Iris pigment epithelial cell (primary cell): ENCODE measurements at places on chromosomes 5 and 9.

DNA sequence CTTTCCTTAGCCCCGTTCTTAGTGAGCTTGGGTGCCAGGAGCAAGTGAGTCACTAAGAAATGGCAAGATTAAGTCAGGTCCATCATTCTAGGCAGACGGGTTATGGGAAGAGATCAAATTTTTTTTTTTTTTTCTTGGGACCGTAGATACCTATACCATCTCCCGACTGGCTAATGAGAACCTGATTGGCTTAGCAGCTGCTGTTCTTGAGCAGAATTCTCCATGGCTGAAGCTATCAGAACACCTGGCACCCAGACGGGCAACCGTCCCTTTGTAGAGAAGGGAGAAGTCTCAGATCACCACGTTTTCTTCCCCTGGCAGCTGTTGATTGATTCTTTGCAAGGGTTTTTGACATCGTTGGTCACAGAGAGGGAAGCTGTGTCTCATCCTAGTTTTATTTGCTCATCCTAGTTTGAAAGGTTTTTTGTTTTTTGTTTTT lies 78.6 kb downstream of the AOPEP start:
- DNase-seq = no peak

- DNase-seq = no peak
Measured at GRCh38 chr5:10031817-10032216, 217.9 kb downstream of the ATPSCKMT start.

DNA sequence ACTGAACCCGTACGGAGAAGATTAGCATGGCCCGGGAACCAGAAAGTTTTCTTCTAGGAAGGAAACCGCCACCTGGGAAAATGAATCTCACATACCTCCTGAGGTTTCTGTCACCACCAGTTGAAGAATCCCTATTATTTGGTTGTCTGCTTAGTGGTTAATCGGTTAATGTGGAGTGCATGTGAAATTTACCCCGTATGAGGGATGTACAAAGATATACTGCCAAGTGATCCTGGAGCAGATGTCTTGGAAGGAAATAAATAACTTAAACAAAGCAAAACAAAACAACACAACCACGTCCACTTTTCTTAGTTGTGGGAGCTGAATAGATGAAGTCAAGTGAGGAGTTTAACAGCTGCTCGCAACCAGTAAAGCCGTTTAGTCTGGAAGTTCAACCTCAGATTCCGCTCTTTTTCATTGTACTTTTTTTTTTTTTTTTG lies 3.8 kb downstream of the DMRT2 start:
- no peak for DNase-seq

DNA sequence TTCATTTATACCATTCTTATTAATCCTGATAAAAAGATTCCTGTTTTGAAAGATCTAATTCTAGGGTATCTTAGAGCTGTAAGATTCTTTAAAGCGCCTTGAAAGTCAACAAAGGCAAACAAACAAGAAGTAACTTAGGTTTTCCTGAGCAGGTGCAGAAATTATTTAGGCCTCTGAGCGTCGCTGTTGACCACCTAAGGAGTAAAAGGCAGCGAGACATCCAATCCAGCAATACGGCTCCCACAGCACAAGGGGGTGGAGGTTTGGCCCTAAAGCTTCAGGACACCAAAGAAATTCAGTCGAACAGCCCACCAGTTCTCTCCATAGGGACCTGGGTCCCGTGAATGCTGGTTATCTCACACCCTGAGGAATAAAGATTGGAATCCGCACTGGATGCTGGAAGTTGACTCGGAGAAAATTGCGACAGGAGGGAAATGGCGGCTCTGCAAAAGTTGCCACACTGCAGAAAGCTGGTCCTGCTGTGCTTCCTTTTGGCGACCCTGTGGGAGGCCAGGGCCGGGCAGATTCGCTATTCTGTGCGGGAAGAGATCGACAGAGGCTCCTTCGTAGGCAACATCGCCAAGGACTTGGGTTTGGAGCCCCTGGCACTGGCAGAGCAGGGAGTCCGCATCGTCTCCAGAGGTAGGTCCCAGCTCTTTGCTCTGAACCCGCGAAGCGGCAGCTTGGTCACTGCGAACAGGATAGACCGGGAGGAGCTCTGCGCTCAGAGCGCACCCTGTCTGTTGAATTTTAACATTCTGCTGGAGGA lies at the start of gene PCDHGA2:
TSS of gene PCDHGA2 (plus strand) at position 223 of the 769 bp plus-strand sequence.
- DNase-seq = peak; percentile 61

DNA sequence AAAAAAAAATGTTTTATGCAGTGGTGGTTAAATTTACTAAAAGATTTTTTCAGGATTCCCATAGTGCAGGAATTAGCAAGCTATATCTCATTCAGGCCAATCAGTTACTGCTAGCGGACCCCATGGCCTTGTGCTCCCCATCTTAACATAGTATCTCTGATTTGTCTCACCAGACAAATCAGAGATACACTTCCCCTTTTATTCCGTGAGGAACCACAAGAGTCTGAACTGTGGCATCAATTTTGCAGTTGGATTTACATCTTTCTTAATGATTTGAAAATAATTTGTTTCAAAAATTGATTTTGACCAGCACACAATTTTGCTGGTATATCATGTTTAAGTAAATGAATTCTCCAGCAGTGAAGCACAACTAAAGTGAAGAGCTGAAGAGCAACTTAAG lies 17.9 kb downstream of the ITGA1 start:
- no peak for DNase-seq

DNA sequence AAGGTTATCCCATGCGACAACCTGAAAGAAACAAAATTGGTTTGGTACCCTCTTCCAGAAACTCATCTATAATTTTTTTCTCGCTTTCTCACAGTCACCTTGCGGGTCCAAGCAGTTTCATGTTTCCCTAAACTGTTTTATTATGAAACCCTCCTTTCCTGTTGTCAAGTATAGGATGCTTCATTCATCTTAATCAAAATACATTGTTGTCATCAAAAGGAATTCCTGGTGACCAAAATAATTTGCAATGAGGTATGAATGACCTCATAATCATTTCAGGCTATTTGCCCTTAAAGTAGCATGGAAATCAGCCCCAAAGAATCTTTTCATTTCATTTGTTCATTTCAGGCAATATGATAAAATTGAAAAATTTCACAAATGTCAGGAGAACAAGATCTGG lies 503.0 kb downstream of the SPATA31D1 start:
- DNase-seq = no peak

GRCh38 chr5:158903006-158903405 lies 196.7 kb downstream of the EBF1 start:
- no peak for DNase-seq

GRCh38 chr5:85052826-85053225 lies 668.1 kb upstream of the EDIL3 start:
- no peak for DNase-seq

DNA sequence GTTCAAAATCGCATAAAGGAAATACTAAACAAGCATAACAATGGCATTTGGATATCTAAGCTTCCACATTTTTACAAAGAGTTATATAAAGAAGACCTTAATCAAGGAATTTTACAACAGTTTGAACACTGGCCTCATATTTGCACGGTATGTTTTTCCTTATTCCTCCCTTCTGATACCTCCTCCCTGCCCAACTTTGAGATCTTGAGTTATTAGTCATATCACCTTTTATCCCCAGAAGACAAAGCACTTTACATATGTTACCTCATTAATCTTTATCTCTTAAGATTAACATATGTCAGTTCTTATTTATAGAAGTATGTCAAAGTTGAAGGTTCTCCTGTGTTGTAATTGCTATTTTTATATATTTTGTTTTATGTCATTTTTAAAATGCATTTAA lies 29.8 kb downstream of the TDRD7 start:
- peak; percentile 11 for DNase-seq

- no peak for DNase-seq
Measured at GRCh38 chr5:56585999-56586691, 229.2 kb upstream of the MAP3K1 start.

DNA sequence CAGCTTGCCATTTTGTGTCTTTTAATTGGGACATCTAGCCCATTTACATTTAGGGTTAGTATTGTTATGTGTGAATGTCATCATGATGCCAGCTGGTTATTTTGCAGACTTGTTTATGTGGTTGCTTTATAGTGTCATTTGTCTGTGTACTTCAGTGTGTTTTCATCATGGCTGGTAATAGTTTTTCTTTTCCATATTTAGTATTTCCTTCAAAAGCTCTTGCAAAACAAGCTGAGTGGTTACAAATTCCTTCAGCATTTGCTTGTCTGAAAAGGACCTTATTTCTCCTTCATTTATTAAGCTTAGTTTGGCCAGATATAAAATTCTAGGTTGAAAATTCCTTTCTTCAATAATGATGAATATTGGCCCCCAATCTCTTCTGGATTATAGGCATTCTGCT lies 28.5 kb upstream of the TNFSF15 start:
- DNase-seq = no peak

DNA sequence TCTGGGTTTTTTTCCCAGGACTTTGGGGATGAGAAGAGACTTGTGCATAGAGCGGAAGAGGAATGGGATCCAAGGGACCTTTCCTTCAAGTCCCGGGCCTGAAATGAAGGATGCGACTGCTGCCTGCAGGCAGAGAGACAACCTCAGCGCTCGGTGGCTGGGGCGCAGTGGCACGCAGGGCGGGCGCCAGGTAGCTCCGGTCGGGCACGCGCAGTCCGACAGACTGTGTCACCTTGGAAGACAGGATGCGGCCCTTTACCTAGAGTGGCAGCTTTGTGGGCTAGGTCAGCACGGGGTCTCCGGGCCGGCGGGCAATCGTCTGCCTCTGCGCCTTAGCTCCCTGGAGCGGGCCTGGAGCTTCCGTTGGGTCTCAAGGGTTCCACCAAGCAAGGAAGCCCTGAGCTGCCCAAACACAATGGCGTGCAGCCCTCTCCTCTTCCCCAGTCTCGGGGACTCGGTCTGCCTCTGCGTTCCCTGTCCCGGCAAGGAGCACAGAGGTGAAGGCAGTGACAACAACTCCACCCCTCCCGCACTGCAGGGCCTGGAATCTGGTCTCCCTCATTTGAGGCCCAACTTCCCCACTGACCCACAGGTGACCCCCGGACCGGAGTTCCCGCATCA lies 6.0 kb downstream of the BARX1 start:
- DNase-seq = no peak
